ENCODE measurements at places on chromosomes 1 and 21. TPM values are rescaled to one million over a fixed set of nuclear protein-coding genes. Genes with fewer than 3 reads are reported as not detected.

DNA sequence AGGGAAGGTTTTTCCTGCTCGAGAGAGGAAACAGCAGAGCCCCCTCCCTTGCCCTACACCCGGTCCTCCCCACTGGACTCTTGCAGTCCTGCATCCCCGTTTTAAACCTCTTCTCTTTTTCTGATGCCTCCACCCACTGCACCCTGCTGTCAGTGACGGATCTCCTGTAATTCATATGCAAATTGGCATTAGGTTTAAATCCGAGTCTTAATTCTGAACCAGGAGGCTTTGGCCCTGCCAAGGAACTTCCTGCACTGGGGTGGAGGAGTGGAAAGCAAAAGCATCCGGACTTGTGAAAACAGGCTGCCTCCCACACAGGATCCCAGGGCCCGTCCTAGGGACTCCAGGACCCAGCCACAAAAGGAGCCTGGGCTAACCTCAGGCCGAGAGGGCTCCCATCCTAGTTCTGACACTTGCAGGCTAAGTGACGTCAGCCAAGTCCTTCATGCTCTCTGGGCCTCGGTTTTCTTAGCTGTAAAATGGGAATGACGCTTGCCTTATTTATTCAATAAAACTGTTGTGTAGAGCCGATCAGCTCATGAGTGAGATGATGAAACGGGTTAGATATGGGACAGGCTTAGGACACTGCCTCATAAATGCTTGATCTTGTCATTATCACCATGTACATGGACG, 613.3 kb downstream of the AJAP1 start:
- DNase-seq = no peak
- no peaks in the 10 kb centered on the region for H3K27me3 ChIP-seq
- H3K27ac ChIP-seq = no peak overlapping the region

- H3K4me1 ChIP-seq = peaks cover 18% of the 10 kb centered on the region
- H3K4me3 ChIP-seq = peak overlapping the region; percentile 41
- no peaks in the 10 kb centered on the region for H3K36me3 ChIP-seq
These were observed 33.0 kb upstream of the H6PD start for GRCh38 chr1:9201401-9202239.

CAMK1G gene
- not detected for total RNA-seq

RAB42 gene
- total RNA-seq = 1.1 TPM

SLC19A2 gene
- total RNA-seq = 24.2 TPM

Measured in Calu3 (cell line).